ENCODE measurements at places on chromosomes 16 and 17.
A peak's percentile ranks its signal among the peaks of the same experiment; 100 is the strongest.

DNA sequence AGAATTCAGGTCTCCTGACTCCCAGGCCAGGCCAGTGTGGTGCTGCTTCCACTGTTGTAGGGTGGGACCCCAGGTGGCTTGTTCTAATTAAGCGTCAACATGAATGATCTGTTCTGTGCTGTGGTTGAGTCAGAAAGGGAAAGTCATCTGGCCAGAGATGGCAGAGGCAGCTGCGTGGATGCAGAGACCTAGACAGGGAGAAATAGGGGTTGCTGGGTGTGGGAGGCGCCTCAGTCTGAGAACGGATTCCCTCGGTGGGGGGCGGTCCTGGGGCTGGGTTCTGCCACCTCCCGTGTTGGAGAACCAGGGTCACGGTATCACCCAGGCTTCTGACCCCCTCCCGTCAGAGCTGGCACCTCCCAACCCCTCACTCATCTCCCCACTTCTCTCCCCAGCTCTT is 5.6 kb downstream of the FBRS start:
- DNase-seq = no peak

- DNase-seq = no peak
These were observed 33.5 kb downstream of the SMURF2 start for GRCh38 chr17:64628641-64629040.

GRCh38 chr17:409308-409847 is 56.8 kb upstream of the RPH3AL start:
- DNase-seq = no peak

GRCh38 chr16:11668623-11669379 is 546 bp downstream of the SNN start:
- peak; percentile 35 for DNase-seq

DNA sequence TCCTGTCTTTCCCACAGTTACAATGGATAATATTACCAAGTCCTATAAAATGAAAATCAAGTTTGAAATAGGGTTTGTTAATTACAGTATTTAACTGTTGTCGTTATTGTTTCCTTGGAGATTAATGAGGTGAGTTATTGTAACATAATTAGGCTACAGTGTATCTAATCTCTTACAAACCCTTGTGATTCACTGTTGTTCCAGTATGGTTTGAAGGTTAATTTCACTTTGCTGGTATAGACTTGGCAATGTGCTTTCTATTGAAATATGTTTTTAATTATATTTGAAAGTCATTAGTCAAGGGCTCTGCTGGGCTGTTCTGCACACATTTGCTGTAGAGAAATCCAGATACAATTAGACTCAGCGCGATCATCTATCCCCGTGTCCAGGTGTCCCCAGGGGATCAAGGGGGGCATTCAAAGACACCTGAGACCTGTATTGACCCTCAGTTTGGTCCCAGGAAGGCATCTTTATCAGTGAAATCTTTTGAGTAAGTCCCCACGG is 624.6 kb upstream of the EEF2KMT start:
- no peak for DNase-seq

DNA sequence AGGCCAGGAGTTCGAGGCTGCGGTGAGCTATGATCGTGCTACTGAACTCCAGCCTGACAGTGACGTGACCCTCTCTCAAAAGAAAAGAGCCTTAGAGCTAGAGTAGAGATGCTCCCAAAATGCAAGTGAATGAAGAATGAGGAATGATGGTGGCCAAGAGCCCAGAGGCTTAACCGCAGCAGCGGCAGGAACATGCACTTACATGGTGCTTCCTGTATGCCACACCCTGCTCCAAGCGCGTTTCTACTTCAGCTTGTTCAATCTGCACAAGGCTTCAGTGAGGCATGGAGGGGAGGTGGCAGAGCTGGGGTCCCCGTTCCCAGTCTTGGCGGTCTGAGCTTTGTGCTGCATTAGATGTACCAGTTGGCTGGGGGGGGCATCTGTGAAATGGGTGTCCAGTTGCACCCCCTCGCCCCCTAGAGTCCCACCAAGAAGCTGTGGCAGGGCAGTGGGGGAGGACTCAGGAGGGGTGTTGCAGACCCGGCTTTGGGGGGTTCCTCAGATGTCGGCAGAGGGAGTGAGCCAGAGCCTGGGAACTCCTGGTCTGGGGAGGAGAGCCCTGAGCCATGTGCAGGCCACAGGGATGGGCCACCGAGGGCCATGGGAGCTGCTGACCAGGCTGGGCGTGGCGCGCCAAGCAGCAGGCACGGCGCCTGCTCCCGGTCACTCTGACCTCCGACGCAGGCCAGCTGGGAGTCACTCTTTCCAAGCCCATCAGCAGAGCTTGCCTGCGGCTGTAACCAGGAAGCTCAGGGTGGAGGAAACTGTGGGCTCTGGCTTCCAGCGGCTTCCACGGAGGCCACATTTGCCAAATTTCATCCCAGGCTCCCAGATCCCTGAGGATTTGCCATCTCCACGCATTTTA is 260.1 kb downstream of the PARN start:
- DNase-seq = no peak

- no peak for DNase-seq
These were observed 47.8 kb downstream of the SLC7A5 start for GRCh38 chr16:87821376-87822107.

DNA sequence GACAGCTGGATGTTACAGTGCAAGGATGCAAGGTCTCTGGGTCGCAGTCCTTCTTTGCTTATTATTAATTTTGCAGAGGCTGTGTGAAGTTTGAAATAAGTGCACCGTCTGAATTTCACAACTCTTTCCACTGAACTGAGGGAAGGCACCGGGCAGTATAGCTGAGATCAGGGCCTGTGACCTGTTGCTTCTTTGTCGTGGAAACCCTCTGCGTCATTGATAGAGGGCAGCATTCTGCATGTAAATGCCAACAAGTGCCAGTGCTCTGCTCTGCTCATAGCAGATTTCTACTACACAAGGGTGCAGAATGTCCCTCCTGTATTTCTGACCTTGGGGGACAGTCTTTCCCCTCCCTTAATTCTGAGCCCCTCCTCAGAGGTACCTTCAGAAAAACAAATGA is 26.0 kb downstream of the CD300LF start:
- no peak for DNase-seq

DNA sequence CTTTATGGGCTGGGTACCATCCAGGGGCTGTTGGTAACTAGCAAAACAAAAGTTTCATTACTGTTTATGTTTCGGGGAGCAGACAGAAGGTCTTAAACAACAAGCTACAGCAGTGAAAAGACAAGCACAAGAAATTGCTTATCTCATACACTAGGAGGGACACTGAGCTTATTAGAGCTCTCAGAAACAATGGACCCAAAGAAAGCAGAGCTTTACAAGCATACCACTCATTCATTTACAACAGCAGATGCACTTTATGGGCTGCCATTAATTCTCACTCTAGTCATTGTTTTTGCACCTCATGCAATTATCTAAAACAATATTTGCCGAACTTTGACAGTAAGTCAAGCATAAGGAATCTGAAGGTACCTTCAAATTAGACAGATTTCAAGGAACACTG is 10.0 kb downstream of the KRT16 start:
- DNase-seq = no peak

DNA sequence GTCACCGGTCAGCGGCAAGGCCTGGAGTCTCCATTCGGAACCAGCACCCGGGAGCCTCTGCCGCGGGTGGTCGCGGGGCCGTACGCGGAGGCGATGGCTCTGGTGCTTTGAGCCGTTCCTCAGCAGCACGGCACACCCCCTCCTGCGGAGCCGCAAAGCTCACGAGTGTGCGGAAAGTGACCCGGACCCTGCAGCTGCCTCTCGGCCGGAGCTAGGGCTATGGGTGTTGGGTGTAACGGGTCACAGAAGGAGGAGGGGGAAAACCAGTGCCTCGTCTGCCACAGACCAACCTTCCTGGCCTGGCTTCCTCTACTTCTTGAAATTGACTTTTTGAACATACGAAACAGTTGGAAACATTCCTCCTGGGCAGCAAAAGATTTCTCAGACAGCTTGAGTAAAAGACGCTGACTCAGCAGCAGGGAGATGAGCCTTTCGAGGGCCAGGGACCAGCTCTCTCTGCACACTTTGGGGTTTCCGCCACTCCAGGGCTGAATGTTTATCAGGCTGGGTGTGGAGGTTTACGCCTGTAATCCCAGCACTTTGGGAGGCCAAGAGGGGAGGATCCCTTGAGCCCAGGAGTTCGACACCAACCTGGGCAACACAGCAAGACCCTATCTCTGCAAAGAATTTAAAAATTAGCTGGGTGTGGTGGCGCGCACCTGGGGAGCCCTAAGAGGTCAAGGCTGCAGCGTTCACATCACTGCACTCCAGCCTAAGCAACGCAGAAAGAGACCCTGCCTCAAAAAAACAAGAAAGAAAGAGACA is 26.4 kb upstream of the PITPNA start:
- DNase-seq = no peak

DNA sequence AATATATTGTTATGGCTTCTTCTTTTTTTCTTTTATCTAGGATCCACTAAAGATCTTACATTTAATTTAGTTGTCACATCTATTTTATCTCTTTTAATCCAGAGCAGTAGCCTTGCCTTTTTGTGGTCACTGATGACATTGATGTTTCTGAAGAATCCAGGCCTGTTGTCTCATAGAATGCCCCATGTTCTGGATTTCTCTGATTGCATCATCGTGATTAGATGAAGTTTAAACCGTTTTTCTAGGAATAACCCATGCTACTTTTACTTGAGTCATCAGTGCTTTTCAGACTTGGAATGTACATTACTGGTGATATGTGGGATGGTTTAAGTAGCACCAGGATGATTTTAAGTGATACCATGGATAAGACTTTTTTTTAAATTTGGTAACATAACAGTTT is 106.4 kb upstream of the CES5A start:
- DNase-seq = no peak

DNA sequence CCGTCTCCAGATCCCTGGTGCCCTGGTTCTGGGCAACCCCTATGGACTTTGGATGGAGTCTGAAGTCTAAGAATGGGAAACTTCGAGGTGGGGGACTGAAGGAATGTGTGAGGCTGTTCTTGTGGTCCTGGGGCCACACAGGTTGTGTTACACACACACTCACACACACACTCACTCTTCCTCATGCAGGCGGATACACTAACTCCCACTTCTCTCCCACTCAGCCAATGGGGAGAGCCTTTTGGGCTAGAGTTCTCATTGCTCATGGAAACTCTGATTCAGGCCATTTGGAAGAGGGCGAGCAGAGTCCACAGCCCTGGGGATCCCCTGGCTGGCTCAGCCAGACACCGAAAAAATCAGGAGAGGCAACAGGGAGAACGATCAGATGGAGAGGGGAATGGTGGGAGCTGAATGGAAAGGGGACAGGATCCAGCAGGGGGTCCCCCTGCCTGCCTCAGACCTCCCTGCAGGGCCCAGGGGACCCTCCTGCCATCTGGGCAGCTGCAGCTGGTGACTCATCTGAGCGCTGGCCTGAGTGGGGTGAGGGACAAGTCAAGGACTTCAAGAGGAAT is 9.1 kb downstream of the IGFBP4 start:
- DNase-seq = no peak

DNA sequence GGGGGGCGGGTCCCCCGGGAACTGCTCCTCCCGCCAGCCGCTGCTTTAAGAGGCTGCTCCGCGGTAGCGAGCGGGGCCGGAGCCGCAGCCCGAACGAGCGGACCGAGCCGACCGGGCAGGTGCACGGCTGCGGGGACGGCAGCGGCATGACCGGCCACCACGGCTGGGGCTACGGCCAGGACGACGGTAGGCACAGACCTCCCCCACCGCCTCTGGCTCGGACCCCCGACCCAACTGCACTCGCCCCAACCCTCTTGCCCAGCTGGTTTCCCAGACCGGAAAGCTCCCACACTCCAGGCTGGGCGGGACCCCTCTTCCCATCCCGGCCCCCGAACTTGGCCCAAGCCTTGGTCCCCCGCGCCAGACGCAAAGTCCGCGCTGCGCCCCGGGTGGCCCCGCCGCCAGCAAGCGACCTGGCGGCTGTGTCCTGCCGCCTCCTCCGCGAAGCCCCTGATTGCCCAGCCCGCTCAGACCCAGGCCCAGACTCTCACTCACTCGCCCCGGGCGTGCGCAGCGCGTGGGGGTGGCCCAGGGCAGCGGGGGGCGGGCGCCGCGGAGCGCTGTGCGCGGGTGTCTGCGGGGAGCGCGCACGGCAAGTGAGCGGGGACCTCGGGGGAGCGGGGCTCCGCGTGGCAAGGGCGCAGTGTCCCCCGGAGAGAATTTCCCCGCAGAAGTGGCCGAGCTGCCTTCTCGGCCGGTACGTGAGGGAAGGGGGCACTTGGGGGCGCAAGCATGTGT is at the start of gene CA7:
Gene CA7, plus strand, starts transcription at position 73 of the 738 bp plus-strand sequence. Its CDS starts 74 bp downstream, at position 147.
- DNase-seq = no peak

DNA sequence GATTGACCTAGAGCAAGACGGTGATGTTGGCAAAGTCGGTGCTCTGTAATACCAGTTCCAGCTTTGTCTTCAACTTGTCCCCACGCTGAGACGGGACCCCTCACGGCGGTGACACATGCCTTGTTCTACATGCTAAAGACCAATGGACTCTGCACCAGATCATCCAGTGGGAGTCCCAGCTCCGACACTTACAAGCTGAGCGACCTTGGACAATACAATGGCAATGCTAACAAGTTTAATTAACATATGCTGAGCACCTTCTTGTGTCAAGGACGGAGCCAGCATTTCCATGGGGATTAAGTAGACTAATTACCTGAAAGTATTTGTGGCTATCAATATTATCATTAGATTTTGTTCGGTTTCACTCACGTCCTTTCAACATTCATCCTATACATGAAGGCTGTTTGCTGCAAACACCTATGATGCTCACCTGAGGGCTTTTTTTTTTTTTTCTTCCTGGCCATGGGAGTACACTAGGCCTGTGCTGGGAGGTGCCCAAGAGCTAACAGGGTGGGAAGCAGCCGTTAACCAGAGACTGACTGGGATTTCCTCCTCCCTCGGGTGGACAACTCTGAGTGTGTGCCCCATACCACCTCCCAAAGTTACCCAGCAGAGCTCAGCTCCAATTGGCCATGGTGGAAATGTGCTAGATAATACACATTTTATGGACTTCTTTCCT is 308.6 kb upstream of the ZFHX3 start:
- no peak for DNase-seq

DNA sequence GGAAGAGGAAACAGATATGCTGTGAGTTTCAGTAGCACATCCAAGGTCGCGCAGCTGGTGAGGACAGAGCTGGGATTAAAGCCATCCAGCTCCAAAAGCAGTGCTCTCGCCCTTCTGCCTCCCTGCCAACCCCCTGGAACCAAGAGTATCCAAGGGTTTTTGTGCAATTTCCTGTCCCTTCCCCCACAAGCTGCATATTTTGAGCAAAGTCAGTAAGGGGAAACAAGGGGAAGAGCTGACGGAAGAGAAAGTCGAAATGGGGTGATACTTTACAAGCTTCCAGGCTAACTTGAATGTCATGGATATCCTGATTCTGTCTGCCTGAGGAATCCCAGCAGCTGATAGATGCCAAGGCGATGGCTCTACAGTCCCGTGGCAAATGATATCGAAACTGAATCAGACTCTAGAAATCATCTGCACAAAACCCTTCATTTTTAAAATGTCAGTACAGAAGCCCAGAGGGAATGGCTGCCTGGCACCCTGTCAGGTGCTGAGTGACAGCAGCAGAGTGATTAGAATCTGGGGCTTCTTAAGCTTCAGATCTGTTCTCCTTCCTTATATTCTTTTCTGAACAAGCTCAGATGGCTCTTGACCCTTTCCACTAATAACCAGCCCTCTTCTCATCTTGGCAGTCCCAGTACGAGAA is 42.9 kb upstream of the TEKT3 start:
- DNase-seq = no peak

GRCh38 chr17:4948931-4949320 is 596 bp upstream of the PFN1 start:
- DNase-seq = peak; percentile 83

All from endothelial cell (in vitro differentiated cells).